ENCODE measurements at places on chromosomes 5 and 9.

DNA sequence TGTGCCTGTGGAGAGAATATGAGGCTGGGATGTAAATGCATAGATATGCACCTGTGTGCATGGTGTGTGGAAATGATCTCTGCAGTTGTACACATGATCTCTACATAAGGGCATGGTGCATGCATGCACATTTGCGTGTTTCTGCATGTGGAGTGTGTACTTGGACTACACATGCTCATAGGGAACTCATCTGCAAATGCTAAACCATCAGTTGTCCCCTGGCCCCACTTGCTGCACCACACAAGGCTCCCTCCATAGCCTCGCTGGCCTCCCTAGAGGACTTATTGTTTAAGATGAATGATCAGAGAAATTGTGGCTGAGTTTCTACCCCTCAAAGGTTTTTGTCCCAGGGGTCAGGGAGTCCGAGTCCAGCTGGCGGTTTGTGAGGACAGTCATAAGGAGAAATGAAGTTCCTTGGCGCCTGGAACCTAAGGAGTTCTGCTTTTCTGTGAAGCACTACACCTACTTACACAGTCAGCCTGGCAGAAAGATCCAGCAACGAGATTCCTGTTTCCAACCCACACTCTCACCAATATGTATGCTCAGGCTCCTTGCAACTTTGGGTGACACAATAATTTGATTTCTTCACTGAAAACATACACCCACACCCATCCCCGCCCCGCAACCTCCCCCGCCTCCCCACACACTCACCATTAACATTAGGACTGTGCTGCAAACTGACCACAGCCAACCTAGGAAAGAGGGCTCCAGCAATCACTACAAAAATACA lies 79.9 kb upstream of the CPEB4 start:
- DNase-seq: no peak

DNA sequence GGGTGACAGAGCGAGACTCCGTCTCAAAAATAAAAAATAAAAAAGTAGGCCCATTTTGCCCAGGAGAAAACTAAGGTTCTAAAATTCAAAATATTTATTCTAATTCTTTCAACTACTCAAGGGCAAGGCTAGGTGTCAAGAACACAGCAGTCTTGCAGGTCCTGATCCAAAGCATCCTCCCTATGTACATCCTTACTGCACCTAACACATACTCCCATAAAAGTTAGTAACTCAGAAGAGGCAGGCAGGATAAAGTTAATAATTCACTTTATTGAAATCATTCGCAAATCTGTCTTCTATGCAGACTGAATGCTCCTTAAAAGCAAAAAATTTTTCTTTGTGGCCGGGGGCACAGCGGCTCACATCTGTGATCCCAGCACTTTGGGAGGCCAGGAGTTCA lies 11.1 kb downstream of the GOLPH3 start:
- no peak for DNase-seq

DNA sequence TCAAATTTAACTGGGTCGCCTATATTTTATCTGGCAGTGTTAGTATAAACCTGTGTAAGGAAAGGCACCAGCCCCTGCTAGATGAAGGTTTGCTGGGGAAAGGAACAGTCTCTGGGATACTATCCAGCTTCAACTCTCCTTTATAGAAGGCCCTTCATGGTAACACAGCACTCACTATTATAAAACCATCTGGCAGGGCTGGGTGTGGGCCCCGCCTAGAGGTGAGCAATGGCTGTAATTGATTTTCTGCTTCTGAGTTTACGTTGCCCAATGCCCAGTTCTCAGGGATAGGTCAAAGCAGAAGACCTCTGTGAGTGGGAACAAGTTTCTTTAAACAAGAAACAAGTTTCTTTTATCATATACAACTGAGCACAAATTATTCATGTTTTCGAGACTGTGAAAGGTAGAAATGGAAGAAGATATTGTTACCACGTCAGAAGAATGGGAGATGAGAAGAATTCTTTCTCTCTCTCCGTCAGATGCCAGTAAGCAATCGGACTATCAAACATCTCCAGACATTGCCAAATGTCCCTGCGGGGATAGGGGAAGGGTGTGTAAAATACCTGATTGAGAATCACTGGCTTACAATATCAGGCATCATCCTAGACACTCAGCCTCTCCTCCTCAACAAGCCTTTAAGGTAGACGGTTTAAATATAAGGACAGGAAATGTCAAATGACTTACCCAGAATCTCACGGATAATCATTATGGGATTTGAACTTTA lies 205.9 kb downstream of the PDZD2 start:
- DNase-seq: no peak

DNA sequence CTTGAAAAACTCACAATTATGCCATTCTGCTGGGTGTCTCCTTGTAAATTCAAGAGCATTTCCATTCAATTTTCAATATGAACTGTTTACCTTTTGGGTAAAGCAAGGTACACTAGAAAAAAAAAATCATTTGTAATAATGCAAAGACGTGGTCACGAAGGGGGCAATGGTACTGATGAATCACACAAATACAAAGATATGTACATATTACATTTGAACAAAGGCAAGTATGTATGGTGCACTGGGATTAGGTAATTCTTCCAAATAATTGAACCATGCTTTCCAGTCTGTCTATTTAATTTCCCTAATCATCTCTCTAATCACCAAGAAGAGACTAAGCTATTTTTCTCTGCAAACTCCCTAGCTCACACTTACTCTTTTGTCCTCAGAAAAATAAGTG lies 63.4 kb upstream of the RNF38 start:
- DNase-seq: no peak

- no peak for DNase-seq
These were observed 2.2 kb downstream of the RBM27 start for GRCh38 chr5:146205499-146206202.

DNA sequence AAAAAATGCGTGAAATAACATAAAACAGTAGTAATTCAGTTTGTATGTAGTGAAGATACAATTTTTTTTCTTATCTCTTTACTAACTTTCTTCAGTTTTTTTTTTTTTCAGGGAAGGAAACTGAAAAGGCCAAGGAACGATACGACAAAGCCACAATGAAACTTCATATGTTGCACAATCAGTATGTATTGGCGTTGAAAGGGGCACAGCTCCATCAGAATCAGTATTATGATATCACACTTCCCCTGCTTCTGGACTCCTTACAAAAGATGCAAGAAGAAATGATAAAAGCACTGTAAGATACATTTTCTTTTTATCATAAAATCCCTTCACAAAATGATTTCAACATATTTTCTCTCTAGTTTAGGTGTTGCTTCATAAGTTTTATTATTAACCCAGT lies 120.0 kb downstream of the FER start:
- no peak for DNase-seq

- no peak for DNase-seq
These were observed 3.6 kb downstream of the SPAAR start for GRCh38 chr9:35912791-35913400.

- DNase-seq: no peak
These were observed 49.8 kb upstream of the TESK1 start for GRCh38 chr9:35555246-35555701.

- DNase-seq: no peak
These were observed 187.0 kb upstream of the S1PR3 start for GRCh38 chr9:88804254-88804596.

- DNase-seq: peak; percentile 30
These were observed 6.6 kb downstream of the GALNT10 start for GRCh38 chr5:154196955-154197652.

DNA sequence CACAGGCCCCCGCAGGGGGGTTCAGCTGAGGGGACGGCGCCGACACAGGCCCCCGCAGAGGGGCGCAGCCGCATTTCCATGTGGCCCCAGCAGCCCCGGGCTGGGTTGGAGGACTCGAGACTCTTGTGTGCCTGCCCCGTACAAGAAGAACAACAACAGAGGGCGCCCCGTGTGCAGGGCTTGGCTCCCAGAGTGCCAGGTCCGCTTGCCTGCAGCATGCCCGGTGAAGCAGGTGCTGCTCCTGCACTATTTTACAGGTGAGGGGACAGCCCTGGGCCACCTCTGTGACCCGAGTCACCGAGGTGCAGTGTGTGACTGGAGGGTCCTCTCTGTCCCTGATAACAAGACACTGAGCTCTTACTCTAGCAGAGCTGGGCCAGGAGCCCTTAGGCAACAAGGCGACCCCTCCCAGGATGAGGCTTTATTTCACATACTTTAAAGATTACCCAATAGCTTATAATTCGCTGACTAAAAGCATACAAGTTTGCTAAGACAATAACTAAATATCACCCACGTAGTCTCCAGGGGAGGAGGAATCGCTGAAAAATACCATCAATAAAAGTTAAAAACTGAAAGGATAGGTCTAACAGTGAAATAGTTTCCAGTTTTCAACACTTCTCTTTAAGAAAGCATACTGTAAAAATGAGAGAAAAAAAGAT lies 41.7 kb upstream of the SLC9A3 start:
- no peak for DNase-seq

- no peak for DNase-seq
These were observed 80.9 kb downstream of the DOCK8 start for GRCh38 chr9:295576-295975.

DNA sequence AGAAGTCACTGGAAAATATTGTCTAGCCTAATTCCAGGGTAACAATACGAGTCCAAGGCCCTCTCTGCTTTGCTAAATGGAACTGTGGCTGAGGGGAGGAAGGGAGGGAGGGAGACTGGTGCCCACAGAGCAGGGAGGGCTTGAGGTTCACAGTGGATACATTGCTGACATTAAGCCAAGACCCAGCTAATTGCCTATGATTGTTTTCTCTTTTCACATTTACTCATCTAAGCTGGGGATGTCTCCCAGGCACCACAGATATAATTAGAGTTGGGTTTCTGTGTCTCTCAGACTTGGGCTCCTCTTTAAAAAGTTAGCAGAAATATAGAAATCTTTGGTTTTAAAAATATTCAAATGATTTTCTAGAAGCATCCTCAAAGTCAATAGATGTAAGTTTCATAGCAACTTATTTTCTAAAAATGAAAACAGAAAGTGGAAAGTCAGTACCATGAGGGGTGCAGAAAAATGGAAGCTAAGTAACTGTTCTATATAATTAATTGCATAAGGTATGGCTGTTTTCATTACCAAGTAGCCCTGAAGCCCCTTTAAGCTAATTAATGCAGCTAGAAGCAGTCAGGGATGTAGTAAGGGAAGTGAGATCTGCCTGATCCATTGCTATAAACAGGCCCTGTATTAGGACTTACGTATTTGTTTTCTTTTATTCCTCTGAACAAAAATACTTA lies 259.8 kb downstream of the NDUFS4 start:
- DNase-seq: peak; percentile 26

DNA sequence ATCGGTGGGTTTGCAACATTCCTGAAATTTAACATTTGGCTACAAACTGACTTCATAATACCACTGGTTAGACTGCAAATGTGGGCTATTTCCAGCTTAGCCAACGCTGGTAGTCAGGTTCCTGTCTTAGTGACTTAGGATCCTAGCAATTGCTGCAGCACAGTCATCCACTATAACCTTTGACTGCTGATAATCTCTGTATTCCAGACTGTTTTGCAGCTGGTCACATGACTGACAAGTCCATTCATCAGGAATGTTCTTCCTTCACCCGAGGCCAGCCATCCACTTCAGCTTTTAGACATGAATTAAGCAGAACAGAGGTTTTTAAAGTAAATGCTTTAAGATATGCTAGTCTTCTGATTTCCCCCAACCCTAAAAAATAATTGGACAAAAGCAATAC lies 425.9 kb upstream of the MPDZ start:
- no peak for DNase-seq

GRCh38 chr5:171242521-171242920 lies 66.5 kb upstream of the TLX3 start:
- DNase-seq: no peak

DNA sequence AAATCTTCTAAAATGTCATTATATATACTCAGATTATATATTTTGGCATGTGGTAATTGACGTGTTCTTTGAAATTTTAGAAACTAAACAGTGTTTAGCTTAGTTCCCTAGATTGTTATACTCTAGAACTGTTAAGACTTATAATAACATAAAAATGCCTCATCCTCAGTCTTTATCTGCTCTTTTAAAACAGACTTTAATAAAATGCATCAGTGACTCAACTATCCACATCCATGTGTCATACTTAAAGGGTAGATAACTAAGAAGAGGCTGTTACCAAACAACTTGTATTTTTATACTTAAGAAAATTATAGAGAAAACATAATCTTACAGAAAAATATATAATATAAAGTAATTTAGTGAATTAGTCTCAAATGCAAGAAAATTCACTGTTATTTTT lies 15.2 kb downstream of the NFIL3 start:
- DNase-seq: no peak

- no peak for DNase-seq
These were observed 34.4 kb downstream of the RFX3 start for GRCh38 chr9:3491450-3491849.

All from NCI-H446 treated with DMSO at 0.1 percent for 48 hours (cell line).